ENCODE measurements at places on chromosomes 7 and 10. TPM values are rescaled to one million over a fixed set of nuclear protein-coding genes. Genes with fewer than 3 reads are reported as not detected.
A peak's percentile ranks its signal among the peaks of the same experiment; 100 is the strongest.

- DNase-seq: no peak
Measured at GRCh38 chr10:130180416-130180815, 44.2 kb downstream of the GLRX3 start.

DNA sequence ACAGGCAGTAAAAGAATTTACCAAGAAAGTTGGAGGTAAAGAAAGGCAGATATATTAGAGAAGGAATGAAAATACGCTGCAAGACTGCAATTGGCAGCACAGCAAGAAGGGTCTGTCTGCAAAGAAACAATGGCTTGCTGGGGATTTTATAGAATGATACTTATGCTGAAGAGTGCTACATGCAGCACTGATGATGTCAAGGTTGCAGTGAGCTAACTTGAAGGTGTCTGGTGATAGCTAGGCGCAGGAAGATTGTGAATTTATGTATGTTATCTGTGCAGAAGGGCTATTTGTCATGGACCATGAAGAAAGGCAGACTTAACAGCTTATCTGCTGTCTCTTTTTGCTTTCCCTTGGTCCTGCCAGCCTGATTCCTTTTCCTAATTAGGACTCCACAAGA is 319.3 kb upstream of the KMT2E start:
- DNase-seq: no peak

- no peak for DNase-seq
Measured at GRCh38 chr10:65497837-65498236, 1428.0 kb upstream of the LRRTM3 start.

GRCh38 chr10:4280461-4281189 is 495.6 kb upstream of the KLF6 start:
- DNase-seq: peak; percentile 25

- peak; percentile 78 for DNase-seq
Measured at GRCh38 chr10:4270116-4270515, 485.1 kb upstream of the KLF6 start.

DNA sequence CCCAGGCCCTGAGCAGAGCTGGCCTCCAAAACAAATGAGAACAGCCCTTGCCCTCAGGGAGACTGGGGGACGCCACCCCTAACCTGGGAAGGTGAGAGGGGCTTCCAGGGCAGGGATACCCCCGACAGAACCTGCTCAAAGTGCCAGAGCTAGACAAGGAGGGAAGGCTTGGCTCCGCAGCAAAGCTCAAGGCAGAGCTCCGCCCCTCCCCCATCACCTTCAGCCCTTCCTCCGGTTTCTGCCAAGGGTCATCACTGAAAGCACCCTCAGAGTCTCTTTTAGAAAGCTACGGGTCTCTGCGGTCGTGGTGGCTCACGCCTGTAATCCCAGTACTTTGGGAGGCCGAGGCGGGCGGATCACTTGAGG is 73.4 kb upstream of the CUX1 start:
- DNase-seq: no peak

GRCh38 chr7:22196429-22196828 is 160.5 kb downstream of the RAPGEF5 start:
- DNase-seq: no peak

DNA sequence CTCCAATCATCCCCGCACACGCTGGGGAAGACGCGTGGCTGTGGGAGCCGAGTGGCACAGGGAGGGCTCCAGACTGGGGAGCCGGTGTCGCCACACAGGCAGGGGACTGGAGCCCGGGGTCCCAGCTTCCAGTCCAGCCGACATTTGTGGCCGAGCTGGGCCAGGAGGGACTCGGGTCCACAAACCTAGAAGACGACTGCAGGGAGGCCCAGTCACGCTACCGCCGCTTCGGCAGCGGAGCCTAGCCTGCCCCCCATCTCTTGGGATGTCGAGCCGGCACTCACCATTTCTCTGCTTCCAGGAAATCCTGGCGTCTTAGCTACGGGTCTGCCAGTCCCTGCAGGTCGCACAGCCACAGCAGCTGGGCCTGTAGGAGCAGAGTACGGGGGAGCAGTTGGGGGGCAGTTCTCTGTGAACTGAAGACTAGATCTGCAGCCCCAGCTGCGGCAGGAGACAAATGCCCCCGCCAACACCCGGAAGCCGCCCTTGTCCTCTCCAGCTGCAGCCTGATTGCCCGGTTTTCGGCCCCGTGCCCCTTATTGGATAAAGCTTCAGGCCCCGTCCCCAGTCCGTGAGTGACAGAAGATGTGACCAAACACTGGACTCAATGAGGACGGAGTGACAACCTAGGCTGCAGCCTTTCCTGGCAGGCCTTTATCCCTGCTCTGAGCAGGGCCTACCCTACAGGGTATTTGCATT is 270.7 kb downstream of the ZNF33B start:
- DNase-seq: peak; percentile 52

- DNase-seq: peak; percentile 56
Measured at GRCh38 chr10:34938399-34938670, 123.2 kb upstream of the PARD3 start.

GRCh38 chr7:142646386-142647140 is 102.7 kb upstream of the PRSS1 start:
- no peak for DNase-seq

DNA sequence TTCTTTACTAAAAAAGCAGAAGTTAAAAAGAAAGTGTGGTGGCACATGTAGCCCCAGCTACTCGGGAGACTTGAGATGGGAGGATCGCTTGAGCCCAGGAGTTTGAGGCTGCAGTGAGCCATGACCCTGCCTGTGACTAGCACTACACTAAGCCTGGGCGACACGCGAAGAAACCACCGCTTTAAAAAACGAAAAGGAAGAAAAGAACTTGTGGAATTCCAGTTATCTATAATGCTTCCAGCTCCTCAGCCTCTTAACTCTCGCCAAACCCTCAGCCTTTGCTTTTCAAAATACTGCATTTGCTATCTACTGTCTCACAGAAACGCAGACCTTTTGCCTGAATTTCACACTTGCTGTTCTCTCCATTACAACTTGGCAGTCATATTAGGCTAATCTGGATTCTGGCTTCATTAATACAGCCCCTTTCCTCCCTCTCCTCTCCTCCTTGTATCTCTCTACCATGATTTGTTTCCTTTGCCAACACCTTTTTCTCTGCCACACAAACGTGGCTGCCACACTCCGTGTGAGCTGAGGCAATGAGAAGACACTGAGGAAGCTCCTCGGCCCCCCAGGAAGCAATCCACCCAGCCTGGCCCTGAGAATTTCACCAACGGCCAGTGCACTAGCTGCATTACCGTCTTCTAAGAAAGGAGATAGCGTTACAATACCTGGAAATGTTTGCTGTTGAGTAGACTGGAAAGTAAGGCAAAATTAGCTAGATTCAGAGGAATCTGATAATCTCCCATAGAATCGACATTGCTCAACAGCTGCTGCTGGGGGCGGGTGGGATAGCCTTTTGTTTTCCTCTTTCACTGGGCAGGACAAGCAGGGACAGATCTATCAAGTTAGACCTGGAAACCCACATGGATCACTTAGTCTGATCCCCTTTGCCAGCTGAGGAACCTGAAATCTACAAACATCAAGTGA is 37.2 kb downstream of the CALML5 start:
- DNase-seq: peak; percentile 50

DNA sequence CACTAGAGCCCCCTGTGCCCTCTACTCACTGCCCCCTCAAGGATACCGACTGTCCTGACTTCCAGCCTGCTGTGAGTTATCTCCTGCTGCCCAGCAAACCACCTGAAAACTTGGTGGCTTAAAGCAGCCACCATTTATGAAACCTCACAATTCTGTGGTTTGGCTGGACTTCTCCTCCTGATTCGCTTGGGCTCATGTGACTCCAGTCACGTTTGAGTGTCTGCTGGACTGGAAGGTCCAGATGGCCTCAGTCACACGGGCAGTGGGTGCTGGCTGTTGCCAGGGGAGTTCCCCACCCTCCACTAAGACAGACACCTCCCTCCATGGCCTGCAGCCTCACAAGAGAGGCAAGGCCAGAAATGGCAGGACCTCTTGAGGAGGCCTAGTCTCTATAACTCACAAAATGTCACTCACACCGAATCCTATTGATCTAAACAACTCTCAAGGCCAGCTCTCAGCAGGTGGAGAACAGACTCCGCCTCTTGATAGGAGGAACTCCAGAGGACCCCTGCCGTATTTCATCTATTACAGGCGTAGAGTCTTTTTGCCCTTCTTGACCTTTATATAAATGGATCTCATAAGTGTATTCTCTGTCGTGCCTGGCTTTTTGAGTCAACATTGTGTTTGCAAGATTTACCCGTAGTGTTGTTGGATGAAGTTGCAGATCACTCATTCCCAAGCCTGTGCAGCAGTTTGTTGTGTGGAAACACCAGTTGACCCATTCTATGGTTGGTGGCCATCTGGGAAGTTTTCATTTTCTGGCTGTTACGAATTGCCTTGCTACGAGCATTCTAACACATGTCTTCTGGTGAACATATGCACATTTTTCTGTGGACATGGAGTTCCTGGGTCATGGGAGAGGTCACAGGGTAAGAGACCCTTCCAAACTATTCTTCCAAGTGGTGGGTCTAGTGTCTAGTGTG is 48.3 kb downstream of the ZMIZ1 start:
- peak; percentile 48 for DNase-seq

GRCh38 chr10:20817116-20817515 is 80.0 kb downstream of the NEBL start:
- DNase-seq: no peak

- DNase-seq: no peak
Measured at GRCh38 chr10:47379445-47379785, 4.7 kb downstream of the ZNF488 start.

GRCh38 chr7:132557489-132558044 is 18.7 kb downstream of the PLXNA4 start:
- DNase-seq: peak; percentile 39

DNA sequence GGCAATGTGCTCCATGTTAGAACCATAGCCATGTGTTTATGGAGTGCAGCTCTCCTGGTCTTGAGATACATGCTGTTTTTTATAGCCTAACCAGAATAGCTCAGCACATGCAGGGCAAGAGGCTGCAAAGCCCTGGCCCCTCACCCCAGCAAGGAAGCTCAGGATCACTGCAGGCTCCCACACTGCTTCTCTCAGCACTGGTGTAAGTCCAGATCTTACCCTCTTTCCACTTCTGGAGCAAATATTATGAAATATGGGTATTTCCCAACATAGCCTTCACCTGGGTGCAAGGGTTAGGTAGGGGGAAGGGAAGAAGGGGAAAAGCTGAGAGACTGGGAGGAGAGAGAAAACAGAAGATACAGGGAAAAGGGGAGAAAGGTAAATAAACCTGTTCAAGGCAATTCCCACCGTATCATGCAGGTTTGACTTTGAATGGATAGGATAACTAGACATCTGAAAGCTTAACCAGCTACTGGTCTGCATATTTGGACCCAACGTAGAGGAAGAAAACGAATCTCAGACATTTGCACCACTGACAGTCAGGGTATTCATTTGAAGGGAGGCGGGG is 19.7 kb downstream of the SKIDA1 start:
- no peak for DNase-seq

DNA sequence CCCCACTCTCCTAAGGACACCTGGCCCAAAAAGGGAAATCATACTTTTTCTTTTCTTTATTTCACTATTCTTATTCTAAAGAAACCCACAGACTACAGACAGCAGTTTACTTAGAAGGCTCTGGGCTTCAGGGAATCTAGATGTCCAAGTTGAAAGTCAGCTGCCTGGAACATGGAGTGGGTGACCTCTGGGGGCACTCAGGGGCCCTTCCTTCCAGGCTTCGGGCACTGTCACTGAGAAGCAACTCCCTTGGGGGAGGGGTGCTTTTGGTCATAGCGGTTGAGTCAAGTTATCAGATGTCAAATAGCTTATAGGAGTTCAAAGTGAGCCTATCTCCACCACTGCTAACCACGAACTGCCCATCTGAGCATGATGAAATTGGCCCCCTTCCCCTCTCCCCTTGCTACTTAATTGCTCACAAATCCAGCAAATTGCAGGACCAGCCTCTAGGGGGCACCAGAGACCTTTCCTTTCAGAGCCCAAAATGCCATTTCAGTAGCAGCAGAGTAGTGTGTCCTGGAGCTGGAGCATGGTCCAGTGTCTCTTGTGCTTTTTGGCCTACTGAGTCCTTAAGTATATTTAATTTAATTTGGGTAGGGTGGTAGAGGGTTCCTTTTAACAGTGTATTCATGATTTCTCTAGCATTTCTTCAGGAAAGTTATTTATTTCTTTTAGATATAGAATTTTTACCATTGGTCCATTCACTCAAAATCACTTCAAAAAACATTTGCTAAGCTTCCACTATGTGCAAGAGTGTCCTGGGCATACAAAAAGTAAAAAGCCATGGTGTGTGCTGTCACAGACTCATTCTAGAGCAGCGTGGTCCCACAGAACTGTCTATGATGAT is 463.8 kb downstream of the KCNMA1 start:
- peak; percentile 43 for DNase-seq

GRCh38 chr10:69497611-69498390 is 46.5 kb downstream of the TSPAN15 start:
- DNase-seq: no peak

DNA sequence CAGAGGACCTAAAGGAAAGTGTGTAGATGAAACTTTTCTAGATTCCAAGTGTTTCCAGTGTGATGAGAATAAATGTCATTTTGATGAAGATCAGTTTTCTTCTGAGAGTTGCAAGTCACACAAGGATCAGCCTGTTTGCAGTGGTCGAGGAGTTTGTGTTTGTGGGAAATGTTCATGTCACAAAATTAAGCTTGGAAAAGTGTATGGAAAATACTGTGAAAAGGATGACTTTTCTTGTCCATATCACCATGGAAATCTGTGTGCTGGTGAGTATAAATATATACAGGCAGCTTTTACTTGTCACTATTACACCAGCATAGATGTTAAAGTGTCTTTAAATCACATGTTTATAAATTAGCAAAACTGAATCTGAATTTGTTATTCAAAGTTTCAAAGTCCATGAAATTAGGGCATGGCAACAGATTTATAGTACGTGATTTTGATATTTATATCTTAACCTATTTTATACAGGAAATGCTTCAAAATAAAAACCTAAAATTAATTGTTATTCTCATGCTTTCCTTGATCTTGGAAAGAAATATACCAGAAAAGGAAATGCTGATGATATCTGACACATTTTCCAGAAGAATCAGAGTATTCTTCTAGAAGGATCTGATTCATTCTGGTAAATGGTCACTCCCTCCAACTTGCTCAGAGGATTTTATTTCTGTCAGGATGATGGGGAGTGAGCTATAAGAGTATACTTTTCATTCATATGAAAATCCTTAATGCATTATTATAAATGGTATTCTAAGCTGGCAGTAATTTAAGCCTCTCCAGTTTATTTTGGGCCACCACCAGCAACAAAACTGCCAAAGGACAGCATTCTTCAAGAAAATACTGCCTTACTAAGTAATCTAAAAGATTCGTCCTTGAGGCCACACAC is 71.4 kb downstream of the ITGB8 start:
- no peak for DNase-seq

NXPH1 gene
- total RNA-seq: not detected

AKR1C4 gene
- total RNA-seq: not detected

RGR gene
- total RNA-seq: not detected

GRM8 gene
- 2.2 TPM for total RNA-seq

FAM25A gene
- not detected for total RNA-seq

CALHM1 gene
- total RNA-seq: not detected

SPDYE5 gene
- total RNA-seq: not detected

CCDC3 gene
- total RNA-seq: 25.8 TPM

NOS3 gene
- total RNA-seq: 2.0 TPM

SYCE1 gene
- not detected for total RNA-seq

DMBT1 gene
- total RNA-seq: not detected

ZNF485 gene
- total RNA-seq: 4.1 TPM

OPN1SW gene
- not detected for total RNA-seq

AOC1 gene
- not detected for total RNA-seq

GBX1 gene
- total RNA-seq: not detected

Measured in astrocyte (in vitro differentiated cells and primary cell).